Motor neuron (in vitro differentiated cells): ENCODE measurements at places on chromosomes 7 and 10. TPM values are rescaled to one million over a fixed set of nuclear protein-coding genes. Genes with fewer than 3 reads are reported as not detected.

Gene ARHGAP22
- 1.2 and 2.0 TPM in 2 replicates for total RNA-seq

Gene CFAP58
- total RNA-seq, result 0.88 and 1.2 TPM in 2 replicates

Gene TFEC
- under 0.01 and 0.06 TPM in 2 replicates for total RNA-seq

Gene FXYD4
- not detected in 2 replicates for total RNA-seq

Gene MEIG1
- total RNA-seq, result 1.6 and 2.6 TPM in 2 replicates

Gene LIPJ
- total RNA-seq, result 0.05 and 0.25 TPM in 2 replicates

Gene NPC1L1
- total RNA-seq, result 0.16 TPM in 1 of 2 replicates, not detected in the other

Gene CUL1
- total RNA-seq, result 27.6 and 30.5 TPM in 2 replicates

Gene ADK
- total RNA-seq, result 28.0 and 31.1 TPM in 2 replicates

Gene TUBAL3
- total RNA-seq, result 0.38 and 0.53 TPM in 2 replicates
